ENCODE measurements at places on chromosomes 4 and X.

- no peak for DNase-seq
These were observed 187.4 kb downstream of the SOX3 start for GRCh38 chrX:140317462-140317861.

DNA sequence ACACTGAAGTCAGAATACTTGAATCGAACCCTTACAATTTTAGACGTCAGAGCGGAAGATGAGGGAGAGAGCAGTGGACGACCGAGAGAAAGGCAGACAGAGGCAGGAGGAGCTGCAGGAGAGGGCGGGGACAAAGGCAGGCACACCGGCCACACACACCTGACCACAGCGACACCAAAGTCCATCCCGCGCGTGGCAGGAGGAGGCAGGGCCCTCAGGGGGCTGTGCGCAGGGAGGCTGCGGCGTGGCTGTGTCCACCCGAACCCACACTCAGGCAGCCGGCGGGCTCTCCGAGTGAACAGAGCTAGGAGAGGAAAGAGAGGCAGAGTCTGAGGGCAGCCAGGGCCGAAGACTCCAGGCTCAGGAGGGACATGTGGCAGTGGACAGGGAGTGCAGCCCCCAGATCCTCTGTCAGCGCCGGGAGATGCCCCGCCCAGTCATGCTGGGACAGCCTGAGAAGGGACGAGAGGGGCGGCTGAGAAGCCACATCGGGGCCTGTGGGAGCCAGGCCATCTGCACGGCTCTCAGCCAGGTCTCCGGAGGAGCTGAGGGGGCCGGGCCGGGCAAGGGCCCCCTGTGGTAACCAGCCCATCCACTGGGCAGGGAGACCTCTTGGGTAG lies 20.1 kb downstream of the GAK start:
- no peak for DNase-seq

- DNase-seq, result no peak
These were observed 271.8 kb upstream of the TENM3 start for GRCh38 chr4:181971411-181971810.

DNA sequence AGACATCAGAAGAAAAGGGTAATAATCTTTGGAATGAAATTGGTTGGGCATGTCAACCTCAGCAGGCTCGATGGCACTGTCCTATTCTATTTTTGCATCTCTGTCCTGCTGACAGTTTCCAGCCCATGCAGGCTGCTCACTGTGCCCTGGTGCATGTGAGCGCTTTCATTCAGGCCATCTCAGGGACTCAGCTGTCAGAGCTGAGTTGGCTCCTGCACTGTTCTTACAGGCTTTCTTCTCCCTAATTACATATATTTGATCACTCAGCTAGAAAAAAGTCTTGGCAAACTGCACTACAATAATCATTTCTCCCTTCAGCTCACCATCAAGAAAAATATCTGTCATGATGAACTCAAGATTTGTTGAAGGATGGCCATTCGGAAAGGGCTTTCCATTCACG lies 84.7 kb downstream of the RASL11B start:
- DNase-seq, result no peak

DNA sequence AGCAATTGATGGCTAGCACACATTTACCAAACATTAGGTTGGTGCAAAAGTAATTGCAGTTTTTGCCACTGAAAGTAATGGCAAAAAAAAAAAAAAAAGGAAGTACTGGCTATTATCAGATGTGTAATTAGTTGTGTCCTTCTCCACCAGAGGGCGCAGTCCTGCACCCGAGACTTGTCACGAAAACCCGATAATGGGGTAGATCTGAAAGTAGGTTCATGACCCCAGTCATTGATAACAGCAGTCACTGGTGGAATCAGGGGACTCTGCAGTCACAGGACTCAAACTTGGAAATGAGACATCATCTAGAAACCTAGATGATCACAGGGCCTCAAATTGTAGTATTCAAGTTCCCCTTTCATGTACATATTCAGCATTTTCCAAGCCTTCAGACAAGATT lies 13.1 kb upstream of the ACOT9 start:
- DNase-seq, result peak; percentile 82

DNA sequence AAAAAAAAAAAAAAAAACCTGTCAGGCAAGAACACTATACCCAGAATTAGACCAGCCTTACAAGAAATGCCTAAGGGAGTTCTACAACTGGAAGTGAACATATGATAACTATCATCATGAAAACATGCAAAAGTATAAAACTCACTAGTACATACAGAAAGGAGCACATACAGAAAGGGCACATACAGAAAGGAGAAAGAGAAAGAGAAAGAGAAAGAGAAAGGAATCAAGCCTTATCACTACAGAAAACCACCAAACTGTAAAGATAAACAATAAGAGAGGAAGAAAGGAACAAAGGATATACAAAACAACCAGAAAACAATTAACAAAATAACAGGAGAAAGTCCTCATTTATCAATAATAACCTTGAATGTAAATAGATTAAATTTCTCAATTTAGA lies 50.4 kb downstream of the PHKA1 start:
- DNase-seq, result no peak

GRCh38 chr4:118224243-118224829 lies 128.5 kb downstream of the PRSS12 start:
- DNase-seq, result peak; percentile 12

- no peak for DNase-seq
These were observed 177.2 kb downstream of the AMELX start for GRCh38 chrX:11470250-11470974.

DNA sequence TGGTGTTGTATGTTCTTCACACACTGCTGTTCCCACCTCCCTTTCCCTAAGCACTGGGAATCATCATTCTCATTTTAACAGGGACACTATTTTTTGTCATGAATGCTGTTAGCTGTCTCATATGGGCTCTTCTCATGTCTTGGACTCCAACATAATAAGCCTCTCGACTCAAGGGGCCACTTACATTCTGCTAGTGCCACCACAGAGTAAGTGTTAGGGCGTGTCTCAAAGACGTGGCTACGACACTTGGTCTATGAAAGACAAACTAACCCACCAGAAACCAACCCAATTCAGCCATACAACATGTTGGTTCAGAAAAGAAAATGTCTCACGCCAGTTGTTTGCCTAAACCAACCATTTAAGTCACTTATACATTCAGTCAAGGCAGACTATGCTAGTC lies 32.2 kb downstream of the SEL1L3 start:
- DNase-seq, result no peak

GRCh38 chrX:40570346-40571093 lies 10.2 kb upstream of the ATP6AP2 start:
- peak; percentile 27 for DNase-seq

DNA sequence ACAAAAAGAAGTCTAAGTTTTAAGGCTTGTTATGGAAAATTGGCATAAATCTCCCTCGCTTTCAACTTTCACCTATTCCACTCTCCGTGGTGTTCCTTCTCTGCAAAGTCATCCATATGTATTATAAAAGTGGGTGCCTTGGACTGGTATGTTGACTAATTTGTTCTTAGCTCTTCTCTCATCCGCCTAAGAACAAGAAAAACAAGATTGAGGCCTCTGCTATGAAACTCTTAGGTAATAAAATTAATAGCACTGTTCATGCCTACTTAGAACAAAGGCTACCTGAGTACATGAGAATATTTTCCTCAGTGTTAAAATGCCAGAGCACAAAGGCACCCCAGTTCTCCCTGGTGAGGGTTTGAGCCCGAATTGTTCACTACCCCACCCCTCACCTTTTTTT lies 1.3 kb downstream of the CNGA1 start:
- DNase-seq, result no peak

DNA sequence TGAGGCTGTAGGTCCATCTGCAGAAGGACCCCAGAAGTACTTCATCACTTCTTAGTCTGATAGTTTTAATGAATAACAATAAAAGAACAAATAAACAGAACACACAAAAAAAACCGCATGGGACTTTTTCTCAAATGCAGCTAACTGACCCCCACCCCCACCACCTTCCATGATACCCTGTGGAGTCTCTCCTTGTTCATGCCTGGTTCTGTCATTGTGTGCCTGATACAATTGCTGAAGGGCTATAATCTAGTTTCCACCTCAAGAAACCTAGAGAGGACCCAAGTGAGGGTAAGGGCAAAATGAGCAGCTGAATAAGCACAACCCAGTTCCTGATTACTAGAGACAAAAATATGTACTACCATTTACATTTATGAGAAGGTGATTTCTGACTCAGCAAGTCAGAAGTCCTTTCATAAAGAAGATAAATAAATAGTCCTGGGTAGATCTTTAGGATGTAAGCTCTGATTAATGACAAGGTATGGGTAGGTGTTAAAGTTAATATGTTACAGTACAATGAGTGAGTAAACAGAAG lies 155.1 kb downstream of the TMA16 start:
- no peak for DNase-seq

GRCh38 chr4:180598281-180598680 lies 1644.9 kb upstream of the TENM3 start:
- no peak for DNase-seq

DNA sequence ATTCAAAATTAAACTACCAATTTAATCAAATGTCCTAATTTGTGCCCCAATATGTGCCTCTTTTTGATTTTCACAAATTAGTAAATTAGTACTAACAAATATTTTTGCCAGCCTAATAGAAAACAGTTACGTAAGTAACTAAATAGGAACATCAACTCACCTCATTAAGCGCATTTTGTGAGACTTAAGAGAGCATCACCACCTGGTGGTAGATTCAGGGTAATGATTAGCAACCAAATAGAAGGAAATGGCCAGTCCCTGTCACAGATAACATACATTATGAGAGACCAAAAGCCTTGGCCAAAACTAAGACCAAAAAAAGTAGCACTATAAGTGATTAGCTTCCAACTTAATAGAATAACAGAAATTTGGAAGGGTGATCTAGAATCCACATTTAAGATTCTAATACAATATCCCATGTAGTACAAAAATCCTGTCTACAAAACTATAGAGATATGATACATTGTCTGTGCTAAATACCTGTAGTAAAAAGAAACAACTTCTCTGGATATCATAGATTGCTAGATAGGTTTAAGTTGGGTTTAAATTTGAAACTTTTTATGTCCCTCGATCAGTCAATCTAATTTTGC lies 46.7 kb downstream of the C4orf46 start:
- no peak for DNase-seq

- no peak for DNase-seq
These were observed 2368.5 kb downstream of the PCDH7 start for GRCh38 chr4:33088713-33089112.

DNA sequence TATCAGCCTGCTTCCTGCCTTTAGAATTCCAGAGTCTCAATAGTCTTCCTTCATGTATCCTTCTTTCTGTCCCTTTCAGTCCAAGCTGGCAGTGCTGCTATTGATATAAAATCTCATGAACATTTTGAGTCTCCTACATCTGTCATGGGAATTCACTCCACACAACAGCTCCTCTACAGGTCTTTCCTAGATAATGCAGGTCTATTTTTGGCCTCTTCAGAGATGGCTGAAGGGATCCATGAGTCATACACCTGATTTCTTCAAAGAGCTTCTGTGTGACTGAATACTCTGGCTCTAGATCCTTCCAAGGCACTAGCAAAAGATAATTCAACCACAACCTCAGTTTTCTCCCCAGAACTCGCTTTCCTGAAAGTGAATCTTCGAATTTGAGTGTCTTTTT lies 115.4 kb downstream of the STPG2 start:
- DNase-seq, result no peak

GRCh38 chr4:184472614-184473498 lies 1.5 kb downstream of the IRF2 start:
- DNase-seq, result peak; percentile 60

- DNase-seq, result no peak
These were observed 33.3 kb downstream of the IL2 start for GRCh38 chr4:122423246-122423645.

DNA sequence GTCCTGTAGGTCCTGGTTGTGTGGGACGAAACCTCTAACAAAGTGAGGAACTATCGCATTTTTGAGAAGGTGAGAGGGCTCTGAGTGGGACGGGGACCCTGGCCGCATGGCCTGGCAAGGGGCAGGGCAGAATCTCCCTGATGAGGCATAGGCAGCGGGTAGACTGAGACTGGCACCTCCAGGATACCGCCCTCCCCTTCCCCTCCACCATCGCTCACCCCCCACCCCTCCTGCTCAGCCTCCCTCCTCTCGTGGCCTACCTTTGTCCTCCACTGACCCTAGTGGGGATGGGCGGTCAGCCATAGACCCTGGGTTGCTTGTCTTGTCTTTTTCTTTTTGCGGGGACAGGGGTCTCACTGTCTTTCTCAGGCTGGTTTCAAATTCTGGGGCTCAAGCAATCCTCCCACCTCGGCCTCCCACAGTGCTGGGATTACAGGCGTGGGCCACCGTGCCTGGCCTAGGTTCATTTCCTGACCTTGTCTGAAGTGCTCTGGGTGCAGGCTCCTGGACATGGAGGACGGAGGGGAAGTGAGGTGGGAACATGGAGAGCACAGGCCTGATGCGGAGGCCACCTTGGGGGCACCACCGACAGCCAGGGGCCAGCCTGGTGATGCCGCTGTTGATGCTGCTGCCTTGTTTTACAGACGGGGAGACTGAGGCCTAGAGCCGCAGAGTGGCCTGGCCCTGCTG lies 10.5 kb upstream of the ADD1 start:
- DNase-seq, result no peak

DNA sequence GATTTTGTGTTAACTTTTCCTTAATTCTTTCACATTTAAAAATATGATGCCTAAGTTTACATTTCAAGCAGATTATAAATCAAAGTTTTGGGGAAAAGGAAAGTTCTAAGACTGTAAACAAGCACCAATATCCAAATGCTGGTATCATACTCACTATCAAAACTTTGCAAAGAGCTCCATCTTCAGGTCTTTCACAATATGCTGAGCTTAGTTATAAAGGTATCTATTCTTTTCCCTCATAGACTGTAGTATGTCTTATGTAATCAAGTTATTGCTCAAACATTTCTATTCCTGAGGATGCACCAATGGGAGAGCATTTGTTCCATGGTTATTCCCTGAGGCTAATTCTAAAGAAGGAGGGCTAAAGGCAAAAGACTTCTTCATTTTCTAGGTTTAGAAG lies 207.9 kb upstream of the FAM241A start:
- no peak for DNase-seq

GRCh38 chr4:2963175-2963965 lies at the start of the genes GRK4 and NOP14:
Gene GRK4 (plus strand): TSS chr4:2963571. CDS start chr4:2964071, 500 bp downstream.
Gene NOP14 (minus strand): TSS chr4:2963406. CDS start chr4:2963319, 87 bp downstream.
- peak; percentile 97 for DNase-seq

GRCh38 chr4:130210864-130211263 lies 1114.9 kb downstream of the C4orf33 start:
- DNase-seq, result no peak

GRCh38 chr4:114734594-114734993 lies 136.0 kb downstream of the UGT8 start:
- DNase-seq, result no peak

All from CD4-positive, CD25-positive, alpha-beta regulatory T cell (primary cell).